ENCODE measurements at places on chromosomes 2 and 18. TPM values are rescaled to one million over a fixed set of nuclear protein-coding genes. Genes with fewer than 3 reads are reported as not detected.

- DNase-seq, result no peak
Measured at GRCh38 chr18:56390626-56391025, 247.8 kb downstream of the TXNL1 start.

The IL36RN gene
- total RNA-seq, result not detected

- no peak for DNase-seq
Measured at GRCh38 chr18:3162181-3162580, 57.6 kb downstream of the MYOM1 start.

- no peak for DNase-seq
Measured at GRCh38 chr2:99960790-99961189, 181.6 kb downstream of the AFF3 start.

The DYNAP gene
- not detected for total RNA-seq

The AOX1 gene
- total RNA-seq, result 2.8 TPM

The LBX2 gene
- total RNA-seq, result not detected

- DNase-seq, result no peak
Measured at GRCh38 chr2:121483846-121484245, 46.8 kb upstream of the RNU4ATAC start.

The SIX3 gene
- total RNA-seq, result not detected

DNA sequence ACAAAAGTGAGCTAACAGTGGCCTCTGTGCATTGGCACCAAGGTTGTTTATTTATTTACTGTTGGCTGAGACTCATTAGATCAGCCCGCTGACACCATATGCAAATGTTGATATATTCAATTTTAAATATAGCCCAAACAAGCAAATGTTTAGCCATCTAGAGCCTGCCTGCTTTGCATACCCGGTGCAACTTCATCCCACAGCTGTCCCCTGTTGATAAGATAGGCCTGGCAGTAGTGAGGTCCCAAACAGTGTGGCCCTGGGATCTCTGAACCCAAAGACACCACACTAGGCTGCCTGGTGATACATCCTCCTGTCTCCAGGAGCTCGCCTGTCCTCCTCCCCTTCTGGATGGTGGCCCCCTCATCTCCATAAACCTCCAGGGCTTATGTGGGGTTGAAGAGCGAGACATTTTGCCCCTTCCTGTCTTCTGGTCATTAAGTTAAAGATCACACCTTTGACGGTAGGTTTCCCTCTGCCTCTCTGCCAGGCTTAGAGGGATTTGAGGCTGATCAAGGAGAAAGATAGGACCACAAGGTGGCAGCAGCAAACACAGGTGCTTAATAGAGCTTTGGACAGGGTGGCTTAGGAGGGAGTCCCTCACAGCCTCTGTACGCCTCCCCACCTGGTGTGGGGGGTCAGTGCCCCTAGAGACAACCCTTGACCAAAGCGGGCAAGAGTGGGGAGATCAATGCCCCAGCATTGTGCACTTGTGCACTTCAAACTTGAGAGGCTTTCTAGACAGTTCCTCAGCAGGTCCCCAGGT lies 23.7 kb upstream of the MYO5B start:
- no peak for DNase-seq

- no peak for DNase-seq
Measured at GRCh38 chr18:79789901-79790890, 7.5 kb upstream of the KCNG2 start.

Measured in neural crest cell (in vitro differentiated cells).